ENCODE measurements at places on chromosomes 1 and 21.

GRCh38 chr1:70675737-70676156, 264.7 kb downstream of the CTH start:
- DNase-seq, result no peak

- no peak for DNase-seq
These were observed 25.2 kb upstream of the RABGAP1L start for GRCh38 chr1:174134003-174134659.

- DNase-seq, result no peak
These were observed 33.3 kb upstream of the FAM89A start for GRCh38 chr1:231073331-231073730.

- no peak for DNase-seq
These were observed 35.6 kb upstream of the OPRD1 start for GRCh38 chr1:28776341-28776740.
